NCI-H2171 treated with DMSO at 0.1 percent for 48 hours (cell line): ENCODE measurements at places on chromosomes 1 and 21.

DNA sequence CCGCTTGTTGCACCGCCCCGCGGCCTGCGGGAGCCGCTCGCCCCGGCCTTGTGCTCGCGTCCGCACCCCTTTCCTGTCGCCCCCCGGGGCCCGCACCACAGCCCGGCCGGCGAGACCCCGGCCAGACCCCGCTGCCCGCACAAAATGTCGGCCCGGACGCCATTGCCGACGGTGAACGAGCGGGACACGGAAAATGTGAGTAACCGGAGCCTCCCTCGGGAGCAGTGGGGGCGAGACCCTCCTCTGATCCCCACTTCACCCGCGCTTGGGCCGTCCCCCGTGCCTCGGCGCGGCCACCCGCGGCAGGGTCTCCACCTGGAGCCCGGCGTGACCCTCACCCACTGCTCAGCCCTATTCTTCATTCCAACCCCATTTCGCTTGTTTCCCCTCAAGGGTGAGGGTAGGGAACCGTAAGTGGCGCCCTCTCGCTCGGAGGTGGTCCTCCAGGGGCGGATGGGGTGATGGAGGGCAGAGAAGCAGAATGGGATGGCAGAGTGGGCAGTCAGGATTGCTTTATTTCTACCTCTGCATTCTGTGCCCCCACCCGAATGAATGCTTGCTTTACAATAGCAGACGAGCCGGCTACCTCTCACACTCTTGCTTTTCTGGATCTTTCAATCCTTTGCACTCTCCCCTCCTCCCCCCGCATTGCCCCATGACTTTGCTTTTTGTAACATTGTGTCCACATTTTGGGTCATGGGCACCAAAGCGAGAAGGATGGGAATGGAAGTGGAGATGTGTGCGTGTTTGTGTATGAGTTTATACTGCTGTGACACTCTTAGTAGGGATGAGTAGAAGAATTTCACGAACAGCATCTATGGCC lies 954 bp downstream of the MARK1 start:
- DNase-seq, result peak; percentile 65

- no peak for DNase-seq
Observed at GRCh38 chr1:114081437-114082303, 72.0 kb downstream of the SYT6 start.

DNA sequence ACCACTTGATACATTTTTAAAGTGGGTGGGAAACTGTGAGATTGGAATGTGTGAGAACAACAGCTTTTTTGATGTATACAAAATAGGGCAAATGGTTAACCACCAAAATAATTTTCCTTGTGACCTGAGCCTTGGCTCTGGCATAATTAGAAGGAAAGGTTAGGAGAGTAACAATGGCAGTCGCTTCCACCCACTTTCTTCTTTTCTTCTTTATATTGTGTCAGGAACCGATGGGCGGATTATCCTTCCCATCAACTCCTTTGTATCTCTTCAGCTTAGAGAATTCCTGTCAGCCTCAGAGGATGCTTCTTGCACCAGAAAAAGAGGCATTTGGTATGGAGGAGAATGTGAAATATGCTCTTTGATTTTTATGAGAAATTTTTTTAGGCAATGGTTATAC lies 90.6 kb downstream of the SDCCAG8 start:
- DNase-seq, result no peak

DNA sequence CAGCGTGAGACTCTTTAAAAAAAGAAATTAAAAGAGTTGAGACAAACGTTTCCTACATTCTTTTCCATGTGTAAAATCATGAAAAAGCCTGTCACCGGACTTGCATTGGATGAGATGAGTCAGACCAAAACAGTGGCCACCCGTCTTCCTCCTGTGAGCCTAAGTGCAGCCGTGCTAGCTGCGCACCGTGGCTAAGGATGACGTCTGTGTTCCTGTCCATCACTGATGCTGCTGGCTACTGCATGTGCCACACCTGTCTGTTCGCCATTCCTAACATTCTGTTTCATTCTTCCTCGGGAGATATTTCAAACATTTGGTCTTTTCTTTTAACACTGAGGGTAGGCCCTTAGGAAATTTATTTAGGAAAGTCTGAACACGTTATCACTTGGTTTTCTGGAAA lies 31.2 kb downstream of the IFNAR1 start:
- DNase-seq, result no peak

GRCh38 chr1:220451532-220451931 lies 76.4 kb upstream of the MARK1 start:
- no peak for DNase-seq

DNA sequence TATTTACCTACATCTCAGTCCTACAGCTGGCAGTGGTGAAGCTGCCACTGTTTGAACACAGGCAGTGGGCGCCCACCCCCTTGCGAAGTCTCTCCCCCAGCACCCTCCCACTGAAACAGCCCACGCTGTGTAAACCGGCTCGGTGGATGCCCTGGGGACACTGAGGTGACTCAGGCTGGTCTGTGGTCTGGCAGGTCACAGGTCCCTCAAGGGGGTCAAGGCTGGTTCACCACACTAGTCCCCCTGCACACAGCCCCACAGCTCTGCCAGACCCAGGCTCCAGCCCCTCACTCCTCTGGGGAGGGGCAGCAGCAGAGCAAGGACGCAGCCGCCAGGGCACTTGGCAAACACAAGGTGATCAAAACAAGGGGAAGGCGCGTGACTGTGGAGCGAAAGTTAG lies 7.6 kb downstream of the CHD5 start:
- DNase-seq, result no peak

GRCh38 chr1:201268604-201269151 lies 14.6 kb upstream of the PKP1 start:
- peak; percentile 34 for DNase-seq

- no peak for DNase-seq
Observed at GRCh38 chr1:111212634-111213335, 12.3 kb upstream of the DENND2D start.

GRCh38 chr21:36706482-36706852 lies 7.6 kb downstream of the SIM2 start:
- no peak for DNase-seq

- DNase-seq, result peak; percentile 42
Observed at GRCh38 chr1:85494074-85494903, 29.3 kb upstream of the DDAH1 start.

GRCh38 chr1:55010887-55011217 lies 12.1 kb downstream of the BSND start:
- no peak for DNase-seq

- DNase-seq, result no peak
Observed at GRCh38 chr1:164748253-164748899, 189.4 kb downstream of the PBX1 start.

- DNase-seq, result no peak
Observed at GRCh38 chr1:106921186-106921585, 135.3 kb upstream of the PRMT6 start.

- no peak for DNase-seq
Observed at GRCh38 chr1:175317309-175317708, 124.7 kb upstream of the KIAA0040 start.

DNA sequence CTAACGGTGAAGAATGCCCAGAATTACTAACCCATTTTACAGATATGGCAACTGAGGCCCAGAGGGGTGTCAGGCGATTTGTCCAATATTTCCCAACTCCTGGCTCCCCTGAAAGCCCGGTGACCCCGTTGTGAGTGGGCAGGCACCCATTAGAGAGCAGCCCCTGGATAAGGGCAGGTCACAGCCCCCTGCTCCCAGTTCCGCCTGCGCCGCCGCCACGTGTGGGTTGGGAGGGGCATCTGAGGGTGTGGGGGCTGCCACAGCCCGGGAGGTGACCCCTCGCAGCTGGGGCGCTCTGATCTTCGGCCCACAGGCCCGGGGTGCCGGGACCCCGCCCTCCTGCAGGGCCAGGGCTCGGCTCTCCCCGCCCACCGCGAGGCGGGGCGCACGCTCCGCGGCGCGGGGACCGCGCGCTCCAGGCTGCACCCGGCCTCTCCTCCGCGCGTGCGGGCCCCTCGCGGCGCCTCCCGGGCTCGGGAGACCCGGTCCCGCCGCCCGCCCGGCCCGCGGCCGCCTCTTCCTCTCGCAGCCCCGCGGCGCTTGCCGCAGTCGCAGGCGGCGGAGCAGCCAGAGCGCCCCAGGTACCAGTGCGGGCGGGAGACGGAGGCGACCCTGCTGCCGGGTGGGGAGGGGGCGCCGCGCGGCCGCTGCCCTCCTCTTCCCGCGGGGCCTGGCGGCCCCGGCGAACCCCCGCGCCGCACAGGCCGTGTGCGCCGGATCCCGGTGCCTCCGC lies at the start of gene HTR6:
TSS of gene HTR6 (plus strand) at position 423 of the 733 bp plus-strand sequence. CDS start 879 bp downstream, outside the sequence.
- DNase-seq, result peak; percentile 27

- no peak for DNase-seq
Observed at GRCh38 chr1:46013581-46013980, 118.8 kb downstream of the PIK3R3 start.

- no peak for DNase-seq
Observed at GRCh38 chr1:225909477-225909876, 14.6 kb downstream of the PYCR2 start.

GRCh38 chr1:210855440-210855839 lies 278.5 kb downstream of the KCNH1 start:
- no peak for DNase-seq

DNA sequence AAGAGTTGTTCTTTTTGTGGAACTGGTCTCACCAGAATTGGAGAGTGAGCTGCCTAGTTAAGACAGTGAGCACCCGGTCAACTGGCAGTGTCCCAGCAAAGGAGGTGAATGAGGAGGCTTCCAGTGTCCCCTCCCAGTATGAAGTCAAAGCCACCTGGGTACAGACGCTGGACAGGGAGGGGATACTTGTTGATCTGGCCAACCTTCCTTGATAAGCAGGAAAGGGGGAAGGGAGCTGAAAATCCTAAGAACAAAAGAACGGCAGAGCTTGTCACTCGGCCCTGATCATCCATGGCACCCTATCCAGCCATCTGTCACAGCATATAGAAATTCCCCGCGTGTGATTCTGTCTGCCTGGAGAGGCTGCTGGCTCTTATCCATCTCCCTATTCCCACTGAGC lies 91.5 kb downstream of the SSBP3 start:
- peak; percentile 96 for DNase-seq

DNA sequence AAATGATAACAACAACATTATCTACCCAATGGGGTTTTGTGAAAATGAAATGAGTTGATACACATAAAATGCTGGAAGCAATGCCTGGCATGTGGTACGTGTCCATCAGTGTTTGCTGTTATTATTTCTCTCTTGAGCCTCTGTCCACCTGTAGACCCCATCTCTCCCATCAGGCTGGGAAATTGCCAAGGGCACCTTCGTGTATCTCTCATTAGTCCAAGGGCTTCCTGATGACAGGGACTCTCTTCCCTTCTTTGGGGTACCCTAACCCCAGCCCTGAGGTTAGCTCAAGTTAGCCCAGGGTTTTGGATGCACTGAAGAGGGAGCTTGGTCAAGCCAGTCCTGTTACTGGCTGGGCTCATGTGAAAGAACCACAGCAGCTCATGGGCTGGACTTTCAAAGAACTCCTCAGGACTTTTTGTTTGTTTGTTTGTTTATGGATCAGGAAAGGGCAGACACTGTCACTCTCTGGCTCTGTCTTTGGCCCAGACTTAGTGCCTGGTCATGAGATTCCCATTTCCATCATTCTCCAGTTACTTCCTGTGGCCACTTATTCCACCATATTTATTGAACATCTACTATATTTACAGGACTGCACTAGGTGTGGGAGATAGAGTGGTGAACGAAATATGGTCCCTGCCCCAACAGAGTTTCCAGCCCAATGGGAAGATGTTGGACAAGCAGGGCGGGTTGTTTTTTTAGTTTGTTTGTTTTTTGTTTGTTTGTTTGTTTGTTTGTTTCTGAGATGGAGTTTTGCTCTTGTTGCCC lies 57.4 kb downstream of the NAV1 start:
- no peak for DNase-seq

GRCh38 chr1:2403273-2403672 lies 9.1 kb downstream of the PEX10 start:
- no peak for DNase-seq

GRCh38 chr1:244918421-244919319 lies 54.3 kb upstream of the HNRNPU start:
- DNase-seq, result peak; percentile 81

DNA sequence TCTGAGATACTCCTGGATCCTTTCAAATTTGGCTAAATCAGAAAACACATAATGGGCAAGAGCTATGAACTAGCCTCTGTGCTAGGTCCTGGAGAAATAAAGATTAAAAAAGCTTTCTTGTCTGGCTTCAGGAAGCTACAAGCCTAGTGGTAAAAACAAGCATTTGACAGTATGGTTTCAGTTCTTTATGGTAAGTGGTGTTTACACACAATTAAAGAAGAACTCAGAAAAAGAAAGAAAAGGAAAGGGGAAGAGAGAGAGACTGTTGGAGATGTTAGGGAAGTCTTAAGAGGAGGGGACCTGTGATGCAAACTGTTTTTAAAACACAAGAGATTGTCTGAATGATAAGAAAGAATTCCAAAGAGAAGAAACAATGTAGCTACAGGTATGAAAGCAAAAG lies 1.8 kb downstream of the OR10J1 start:
- DNase-seq, result no peak

- peak; percentile 11 for DNase-seq
Observed at GRCh38 chr21:21188513-21189195, 190.4 kb downstream of the NCAM2 start.

- no peak for DNase-seq
Observed at GRCh38 chr21:38438462-38438893, 59.8 kb downstream of the ERG start.

DNA sequence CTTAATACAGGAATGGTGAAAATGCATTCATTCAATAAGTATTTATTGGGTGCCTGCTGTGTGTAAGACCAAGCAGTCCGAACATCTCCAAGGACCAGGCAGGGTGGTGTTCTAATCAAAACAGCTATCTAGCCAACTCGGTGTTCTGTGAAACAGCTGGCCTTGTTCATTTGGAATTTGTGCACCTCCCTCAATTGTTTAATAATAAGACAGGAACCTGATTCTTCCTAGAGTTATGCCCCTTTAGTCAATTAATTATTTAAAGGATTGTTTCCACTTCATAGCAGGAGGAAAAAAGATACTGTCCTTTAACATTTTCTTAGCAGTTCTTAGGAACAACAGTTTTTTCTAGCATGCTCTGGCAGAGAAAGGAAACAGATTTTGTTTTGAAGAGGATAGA lies 30.4 kb downstream of the S100A10 start:
- DNase-seq, result no peak

DNA sequence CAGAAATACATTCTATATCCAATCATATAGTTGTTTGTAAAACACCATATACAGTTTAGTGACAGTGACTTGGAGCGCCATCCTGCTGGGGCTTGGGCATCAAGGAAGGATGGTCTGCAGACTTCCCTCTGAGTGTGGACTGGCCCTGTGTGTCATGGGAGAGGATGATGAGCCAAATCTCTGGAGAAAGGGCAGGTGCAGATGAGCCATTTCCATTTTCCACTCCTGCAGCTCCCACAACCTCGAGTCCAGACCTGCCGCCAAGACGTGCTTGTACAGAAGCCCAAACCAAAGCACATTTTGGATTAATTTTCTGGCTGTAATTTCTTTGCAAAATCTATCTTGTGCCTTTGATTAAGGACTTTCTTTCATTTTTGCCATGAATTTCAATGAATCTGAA lies 48.3 kb upstream of the SLC22A15 start:
- peak; percentile 23 for DNase-seq

DNA sequence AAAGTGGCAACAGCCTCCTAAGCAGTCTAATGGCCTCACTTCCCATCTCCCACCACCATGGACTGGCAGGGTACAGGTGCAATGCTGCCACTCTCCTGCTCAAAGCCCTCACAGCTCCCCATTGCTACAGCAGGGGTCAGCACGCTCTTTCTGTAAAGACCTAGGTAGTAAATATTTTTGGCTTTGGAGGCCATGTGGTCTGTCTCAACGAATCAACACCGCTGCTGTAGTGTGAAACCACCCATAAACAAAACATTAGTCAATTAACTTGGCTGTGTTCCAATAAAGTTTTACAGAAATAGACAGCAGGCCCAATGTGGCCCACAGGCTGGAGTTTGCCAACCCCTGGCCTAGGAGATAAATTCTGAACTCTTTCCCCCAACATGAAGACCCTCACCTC lies 44.6 kb upstream of the TMEM125 start:
- no peak for DNase-seq
